Kidney epithelial cell (primary cell): ENCODE measurements at places on chromosomes 1 and 21.

DNA sequence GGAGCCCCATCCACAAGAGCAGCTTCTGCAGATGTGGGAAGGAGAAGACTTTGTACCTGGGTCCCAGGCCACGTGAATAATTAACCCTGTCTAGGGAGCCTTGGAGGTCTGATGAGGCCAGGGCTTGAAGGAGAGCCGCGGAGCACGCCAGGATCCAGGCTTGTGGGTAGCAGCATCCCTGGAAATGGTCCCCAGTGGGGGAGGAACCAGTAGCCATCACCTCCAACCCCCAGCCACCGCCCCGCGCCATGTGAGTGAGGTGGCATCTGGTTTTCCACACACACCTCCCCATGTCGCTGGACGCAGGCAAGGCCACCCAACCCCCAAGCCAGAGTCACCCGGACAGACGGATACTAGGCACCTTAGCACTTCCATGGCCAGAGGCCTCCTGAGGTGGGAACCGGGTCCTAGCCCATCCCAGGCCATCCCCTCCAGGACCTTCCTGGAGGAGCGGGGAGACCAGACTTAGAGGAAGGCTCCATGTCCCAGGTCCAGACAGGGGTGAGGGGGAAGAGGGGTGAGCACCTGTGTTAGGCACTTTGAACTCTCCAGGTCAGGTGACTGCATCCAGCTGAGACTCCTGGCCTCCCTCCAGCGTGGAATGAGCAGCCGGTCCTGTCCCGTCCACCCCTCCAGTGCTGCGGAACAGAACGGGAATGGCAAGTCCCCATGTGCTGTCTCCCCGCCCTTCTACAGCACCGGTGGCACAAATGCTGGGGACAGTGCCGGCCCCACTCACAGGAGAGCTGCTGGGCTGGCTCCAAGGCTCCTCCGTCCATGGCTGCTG lies 53.2 kb downstream of the RIPK4 start:
- no peak for DNase-seq

DNA sequence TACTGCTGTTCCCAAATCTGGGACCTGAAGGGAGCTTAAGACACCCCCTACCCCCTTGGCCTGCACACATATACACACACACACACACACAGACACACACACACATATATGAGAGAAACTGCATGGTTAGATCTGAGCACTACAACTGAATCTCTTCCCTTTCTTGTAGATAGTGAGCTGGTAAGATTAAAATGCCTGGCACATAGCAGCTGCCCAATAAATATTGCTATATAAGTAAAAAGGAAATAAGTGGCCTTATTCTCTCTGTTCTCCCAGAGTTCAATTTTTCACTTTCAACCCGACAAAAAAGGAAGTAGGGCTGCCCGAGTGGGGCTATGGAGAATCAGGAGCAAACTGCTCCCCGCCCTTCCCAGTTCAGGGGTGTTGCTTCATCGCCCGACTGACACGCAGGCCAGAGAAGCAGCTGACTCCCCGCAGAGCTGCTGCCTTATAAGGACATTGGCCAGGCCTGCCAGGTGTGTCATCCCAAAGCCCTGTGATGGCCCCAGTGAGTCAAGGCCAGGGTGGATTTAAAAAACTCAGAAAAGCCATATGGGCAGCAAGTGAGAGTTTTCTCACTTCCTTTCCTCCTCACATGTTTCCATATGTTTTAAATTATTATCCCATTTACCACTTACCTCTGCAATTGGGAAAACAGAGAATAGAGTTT lies 106.5 kb upstream of the SLC44A3 start:
- peak; percentile 96 for DNase-seq

DNA sequence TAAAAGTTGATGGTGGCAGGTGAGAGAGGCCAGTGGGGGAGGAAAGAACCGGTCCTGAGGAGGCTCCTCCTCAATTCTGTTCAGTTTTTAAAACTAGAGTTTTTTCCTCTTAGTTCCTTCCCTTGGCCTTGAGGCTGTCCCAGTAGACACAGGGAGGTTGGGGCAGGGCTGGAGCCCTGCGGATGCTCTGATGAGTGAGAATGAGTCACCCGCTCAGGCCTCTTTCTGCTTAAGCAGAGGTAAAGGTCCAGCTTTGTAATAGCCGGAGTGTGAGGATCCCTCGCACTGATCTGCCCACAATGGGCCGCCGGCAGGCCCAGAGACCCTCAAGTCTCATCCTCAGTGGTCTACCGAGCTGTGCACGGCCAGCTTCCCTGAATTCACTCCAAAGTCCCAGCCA lies 49.6 kb upstream of the IRF2BP2 start:
- no peak for DNase-seq

DNA sequence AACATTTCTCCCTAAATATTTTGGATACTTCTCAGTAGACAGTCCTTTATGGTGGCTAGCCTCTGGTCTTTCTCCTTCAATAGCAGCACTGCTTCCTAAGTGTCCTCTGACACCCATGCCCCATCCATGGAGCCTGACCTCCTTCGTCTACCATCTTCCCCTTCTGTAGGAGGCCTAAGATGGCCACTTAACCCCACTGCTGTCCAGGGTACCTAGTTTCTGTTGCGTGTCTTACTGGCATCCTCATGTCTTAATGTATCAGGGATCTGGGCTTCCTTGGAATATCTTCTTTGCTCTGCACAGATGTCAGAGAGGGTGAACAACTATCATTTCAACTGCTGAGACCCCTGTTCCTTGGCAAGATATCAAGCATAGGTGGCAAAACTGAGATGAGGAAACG lies 5.4 kb upstream of the KIRREL1 start:
- DNase-seq = no peak
